ENCODE measurements at places on chromosomes 13 and 19.

GRCh38 chr19:13054626-13055212, 47.9 kb downstream of the LYL1 start:
- DNase-seq: no peak

DNA sequence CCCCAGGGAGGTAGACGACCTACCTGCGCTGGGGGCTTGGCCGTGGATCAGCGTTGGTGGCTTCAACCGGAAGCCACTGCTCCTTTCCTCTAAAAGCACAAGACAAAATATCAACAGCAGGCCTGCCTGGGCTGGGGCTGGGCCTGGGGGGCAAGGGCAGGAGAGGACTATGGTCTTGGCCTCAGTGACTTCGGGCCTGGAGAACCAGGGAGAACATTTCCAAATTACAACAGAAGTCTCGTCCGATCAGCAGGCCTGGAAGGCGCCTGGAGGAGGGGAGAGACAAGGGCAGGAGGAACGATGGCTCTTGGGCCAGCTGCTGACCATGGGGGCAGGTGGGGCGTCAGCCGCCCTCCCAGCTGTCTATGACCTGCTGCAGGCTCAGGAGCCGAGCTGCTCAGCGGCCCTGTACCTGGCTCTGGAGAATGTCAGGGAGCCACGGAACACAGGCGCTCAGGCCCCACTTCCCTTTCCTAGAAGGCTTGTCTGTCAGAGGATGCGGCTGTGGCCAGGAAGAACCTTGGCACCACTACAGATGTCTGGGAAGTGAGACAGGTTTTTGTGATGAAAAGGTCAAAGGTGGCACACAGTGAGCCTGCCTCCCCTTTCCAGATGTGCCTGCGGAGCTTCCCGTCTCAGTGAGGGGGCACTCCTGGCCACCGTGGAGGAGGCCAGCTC, 19.5 kb downstream of the CAPS start:
- no peak for DNase-seq

- no peak for DNase-seq
Observed at GRCh38 chr19:30070198-30070967, 128.3 kb downstream of the URI1 start.

DNA sequence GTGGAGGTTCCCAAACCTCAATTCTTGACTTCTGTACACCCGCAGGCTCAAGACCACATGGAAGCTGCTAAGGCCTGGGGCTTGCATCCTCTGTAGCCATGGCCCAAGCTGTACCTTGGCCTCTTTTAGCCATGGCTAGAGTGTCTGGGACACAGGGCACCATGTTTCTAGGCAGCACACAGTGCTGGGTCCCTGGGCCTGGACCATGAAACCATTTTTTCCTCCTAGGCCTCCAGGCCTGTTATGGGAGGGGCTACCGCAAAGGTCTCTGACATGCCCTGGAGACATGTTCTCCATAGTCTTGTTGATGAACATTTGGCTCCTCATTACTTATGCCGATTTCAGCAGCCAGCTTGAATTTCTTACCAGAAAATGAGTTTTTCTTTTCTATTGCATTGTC, 701.4 kb downstream of the FGF9 start:
- no peak for DNase-seq

- DNase-seq: no peak
Observed at GRCh38 chr13:64725492-64725891, 2504.6 kb downstream of the PCDH9 start.

DNA sequence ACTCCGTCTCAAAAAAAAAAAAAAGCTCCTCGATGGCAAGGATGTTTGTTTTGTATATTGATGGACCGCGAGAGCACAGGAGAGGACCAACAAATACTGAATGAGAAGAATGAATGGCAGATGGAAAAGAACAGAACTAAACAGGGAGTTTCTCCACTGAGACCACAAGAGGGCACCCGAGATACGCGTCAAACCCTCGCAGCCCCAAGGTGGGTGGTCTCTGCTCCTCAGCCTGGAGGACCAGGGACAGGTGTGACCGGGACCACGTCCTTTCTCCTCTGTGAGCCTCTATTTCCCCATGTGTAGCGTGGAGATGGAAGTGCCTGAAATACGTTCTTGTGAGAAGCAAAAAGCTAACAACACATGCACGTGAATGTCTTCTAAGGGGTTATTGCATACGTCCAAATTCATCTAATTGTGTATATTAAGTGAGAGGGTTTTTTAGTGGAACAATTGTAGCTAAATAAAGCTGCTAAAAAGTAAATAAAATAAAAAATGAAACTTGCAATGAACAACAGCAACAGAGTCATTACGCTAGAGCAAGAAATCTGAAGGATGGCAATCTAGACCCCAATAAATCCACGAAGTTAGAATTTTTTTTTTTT, 8.3 kb upstream of the CDC42EP5 start:
- peak; percentile 43 for DNase-seq

DNA sequence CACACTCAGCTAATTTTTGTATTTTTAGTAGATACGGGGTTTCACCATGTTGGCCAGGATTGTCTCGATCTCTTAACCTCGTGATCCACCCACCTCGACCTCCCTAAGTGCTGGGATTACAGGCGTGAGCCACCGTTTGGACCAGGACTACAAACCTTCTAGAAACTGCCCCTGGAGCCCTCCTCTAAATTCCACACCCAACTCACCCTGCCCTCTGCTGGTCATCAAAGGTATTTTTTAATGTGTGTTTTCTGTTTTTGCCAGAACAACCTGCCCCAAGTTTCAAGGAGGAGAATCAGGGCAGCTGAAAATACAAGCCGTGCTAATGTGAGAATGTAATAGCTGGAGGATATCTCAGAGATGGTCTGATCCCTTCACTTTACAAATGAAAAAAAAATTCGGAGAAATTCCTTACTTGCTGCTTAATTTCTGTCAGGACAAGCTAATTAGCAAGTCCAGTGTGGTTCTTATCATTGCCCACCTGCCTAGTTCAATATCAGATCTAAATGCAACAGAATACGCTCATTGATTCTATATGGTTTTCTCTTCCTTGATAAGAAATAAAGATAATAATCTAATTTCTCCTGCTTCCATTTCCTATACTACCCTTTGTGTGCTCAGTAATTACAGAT, 4.1 kb downstream of the ATP8A2 start:
- DNase-seq: peak; percentile 54

DNA sequence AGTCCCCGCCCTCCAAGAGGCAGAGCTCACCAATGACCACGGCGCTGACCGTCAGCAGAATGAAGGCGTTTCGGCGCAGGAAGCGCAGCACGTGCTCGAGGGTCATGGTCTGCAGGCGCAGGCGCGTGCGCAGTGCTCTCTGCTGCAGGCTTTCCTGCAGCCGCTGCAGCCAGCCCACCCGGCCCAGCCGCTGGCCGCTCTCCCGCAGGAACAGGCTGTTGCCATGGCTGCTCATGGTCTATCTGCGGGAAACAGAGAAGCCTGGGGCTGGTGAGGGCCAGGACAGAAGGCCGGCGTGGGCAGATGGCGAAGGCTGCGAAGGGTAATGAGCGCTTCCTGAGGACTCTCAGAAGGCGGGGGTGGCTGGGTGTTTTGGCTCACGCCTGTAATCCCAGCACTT, 7.0 kb downstream of the SLC1A6 start:
- DNase-seq: no peak

DNA sequence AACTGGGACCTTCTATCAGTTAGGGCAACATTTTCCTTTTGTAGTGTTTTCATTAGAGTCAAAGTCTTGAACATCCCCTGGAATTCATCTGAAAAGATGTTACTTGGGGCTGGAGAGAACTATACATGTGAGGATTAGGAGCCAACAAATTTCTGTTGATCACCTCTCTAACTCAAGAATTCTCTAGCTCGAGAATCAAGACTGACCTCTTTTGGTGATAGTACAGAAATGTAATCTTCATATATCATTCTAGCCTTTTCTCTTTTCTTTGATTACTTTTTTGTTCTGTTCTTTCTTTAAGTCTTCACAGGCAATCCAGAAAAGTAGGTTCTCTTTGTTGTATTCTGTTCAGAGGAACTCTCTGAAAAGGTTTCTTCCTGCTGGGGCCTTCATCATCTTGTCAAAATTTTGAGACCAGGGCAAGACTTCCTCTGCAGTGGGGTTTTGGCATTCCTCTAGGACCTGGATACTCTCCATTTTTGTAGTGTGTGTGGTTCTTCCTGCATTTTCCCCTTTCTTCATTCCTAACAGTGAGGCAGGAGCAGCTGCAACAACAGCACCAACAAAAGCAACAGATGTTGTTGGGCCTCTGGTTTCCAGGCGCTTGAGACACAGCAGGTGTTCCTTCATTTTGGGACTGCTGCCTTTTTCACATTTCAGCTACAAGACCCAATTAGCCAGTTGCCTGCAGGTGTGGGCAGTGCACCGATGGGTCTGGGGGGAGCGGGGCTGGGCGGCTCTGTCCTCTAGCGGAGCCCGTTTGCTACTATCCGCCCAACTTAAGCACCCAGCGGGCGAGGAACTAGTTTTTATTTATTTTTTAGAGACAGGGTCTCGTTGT, 26.2 kb downstream of the ELF1 start:
- DNase-seq: no peak

- no peak for DNase-seq
Observed at GRCh38 chr19:14544977-14545715, 15.8 kb downstream of the TECR start.

GRCh38 chr13:99666146-99666805, 165.0 kb downstream of the TM9SF2 start:
- no peak for DNase-seq

DNA sequence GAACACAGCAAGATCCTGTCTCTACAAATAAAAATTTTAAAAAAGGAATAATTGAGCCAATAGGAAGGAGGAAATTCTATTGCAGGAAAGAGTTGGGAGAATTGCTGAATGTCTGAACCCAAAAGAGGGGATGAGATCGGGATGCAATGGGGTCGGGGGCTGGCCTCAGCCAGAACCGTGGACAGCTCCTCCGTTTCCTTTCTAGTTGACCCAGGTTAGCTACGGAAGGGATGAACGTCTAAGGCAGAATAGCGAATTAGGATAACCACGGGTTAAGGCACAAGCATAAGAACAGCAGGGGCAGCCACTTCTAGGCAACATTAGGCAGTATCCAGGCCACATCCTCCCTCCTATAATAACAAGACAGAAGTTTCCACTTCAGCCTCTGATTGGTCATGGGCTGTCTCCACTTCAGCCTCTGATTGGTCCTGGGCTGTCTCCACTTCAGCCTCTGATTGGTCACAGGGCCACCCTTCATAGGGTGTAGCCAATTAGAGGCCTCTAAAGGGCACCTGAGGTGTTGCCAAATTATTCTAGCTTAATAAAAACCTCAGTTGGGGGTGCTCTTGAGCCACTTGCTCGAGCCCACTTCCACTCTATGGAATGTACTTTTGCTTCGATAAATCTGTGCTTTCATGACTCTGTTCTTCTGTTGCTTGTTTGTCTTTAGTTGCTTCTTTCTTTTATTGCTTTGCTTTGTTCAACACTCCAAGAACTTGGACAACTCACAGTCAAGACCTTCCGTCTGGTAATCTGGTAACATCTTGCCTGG, 24.9 kb upstream of the TPM4 start:
- peak; percentile 65 for DNase-seq

- no peak for DNase-seq
Observed at GRCh38 chr13:81487151-81487550, 1146.2 kb upstream of the SPRY2 start.

DNA sequence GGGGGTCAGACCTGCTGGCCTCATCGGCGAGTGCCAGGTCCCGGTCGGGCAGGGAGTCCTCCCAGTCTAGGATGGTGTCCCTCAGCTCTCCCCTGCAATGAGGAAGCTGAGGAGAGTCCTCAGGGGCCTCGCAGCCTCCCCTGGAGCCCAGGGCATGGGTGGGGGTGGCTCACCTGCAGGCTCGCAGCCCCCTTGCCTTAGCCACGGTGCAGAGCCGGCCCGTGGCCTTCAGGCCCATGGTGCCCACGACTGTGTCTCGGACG, 6.8 kb downstream of the SIRT6 start:
- no peak for DNase-seq

- DNase-seq: peak; percentile 32
Observed at GRCh38 chr13:76976490-76976889, 15.4 kb upstream of the CLN5 start.

DNA sequence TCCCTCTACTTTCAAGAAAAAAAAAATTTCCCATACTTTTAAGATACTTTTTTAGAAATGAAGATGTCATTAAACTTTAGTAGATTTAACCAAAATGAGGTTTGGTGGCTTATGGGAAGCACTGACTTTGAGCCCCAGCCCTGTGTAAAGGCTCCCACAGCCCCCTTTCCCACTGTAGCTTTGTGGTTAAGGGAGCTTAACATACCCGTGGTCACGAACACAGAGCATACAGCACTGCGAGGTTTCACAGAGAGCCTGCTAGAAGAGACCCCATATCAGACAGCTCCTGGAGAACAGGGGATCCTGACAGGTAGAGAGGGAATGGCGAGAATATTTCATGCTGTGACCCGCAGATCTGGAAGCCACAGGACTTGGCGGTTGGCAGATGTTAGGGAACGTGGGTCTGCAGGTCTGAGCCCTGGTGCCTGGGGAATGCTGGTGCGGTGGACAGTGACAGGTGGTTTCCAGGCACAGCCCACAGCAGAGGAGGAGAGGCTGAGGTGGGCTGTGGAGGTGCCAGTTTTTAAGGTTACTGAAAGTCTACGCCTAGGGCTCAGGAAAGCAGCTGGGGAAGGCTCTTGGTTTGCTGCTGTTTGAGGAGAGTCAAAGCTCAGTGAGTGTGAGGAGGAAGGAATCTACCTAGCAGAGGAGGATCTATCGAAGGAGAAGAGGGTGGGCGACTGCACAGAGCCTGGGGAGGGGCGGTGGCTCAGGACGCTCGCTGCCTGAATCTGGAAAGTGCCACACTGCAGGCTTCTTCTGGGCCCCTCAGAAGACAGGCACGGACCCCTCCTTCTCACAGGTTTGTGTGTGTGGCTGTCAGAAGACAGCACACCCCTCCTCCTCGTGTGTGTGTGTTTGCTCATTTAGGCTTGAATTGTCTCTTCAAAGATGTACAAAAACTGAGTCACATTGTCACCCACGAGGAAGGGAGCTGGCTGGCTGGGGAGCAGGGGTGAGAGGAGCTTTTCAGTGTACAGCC, 49.9 kb downstream of the SLC7A9 start:
- no peak for DNase-seq

DNA sequence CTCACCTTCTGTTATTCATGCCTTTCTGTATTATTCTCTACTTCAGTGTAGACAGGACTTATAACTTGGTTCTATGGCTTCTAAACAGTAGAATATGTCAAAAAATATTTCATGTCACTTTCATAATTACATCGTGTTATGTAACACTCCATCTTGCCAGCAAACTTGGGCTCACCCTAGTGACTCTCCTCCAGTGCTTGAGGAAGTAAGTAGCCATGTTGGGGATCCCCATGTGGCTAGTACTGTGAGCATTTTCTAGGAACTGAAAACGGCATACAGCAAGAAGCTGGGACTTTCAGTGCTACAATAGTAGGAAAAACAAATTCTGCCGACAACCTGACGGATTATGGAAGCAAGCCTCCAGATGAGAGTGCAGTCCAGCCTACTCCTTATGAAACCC, 495.6 kb downstream of the SLITRK6 start:
- no peak for DNase-seq

- no peak for DNase-seq
Observed at GRCh38 chr19:42152910-42153671, 20.8 kb upstream of the POU2F2 start.

DNA sequence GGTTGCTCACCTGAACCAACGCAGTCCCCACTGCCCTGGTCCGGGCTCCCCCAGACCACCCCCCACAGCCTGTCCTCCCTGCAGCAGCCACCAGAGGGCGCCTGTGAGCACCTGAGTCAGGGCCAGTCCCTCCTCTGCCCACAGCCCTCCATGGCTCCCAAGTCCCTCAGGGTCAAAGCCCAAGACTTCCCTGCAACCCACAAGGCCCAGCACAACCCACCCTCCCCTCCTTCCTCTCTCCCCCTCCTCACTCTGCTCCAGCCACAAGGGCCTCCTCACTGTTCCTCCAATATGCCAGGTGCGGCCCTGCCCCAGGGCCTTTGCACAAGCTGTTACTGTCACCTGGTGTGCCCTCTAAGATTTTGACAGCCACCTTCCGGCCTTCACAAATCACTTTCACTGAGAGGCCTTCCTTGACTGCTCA, 10.9 kb downstream of the GNA15 start:
- peak; percentile 64 for DNase-seq
